ENCODE measurements at places on chromosomes 7 and 10.

GRCh38 chr7:75892634-75893272 lies 13.9 kb downstream of the RHBDD2 start:
- DNase-seq = no peak

DNA sequence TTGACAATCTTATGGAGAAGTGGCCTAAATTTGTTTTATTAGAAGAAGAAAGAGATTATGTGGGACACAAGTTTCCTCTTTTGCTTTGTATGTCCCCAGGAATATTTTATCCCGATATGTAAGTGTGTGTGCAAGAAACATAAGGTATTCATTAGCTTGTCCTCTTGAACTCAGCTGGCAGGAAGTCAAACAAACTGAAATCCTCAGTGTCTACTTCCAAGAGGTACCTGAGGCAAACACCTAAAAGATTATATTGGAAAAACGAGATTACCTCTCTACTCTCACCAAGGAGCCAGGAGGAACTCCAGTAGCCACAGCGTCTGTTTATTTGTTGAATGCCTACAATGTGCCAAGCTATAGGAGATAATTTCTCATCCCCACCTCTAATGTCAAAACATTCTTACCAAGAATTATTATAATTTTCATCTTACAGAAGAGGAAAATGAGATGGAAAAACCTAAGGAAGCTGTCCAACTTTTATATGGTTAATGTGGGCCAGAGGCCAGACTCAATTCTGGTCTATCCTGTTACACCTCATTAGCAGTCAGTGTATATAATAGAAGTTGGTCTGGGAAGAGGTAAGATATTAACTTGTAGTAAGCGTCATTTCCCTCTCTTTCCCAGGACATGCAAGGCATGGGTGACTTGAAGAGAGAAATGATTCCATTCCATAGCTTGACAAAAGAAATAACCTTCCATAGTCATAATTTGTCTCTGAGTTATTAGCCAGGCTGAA lies 692.7 kb downstream of the MAGI2 start:
- DNase-seq = no peak

GRCh38 chr10:125092564-125093031 lies 67.8 kb downstream of the CTBP2 start:
- DNase-seq = no peak

DNA sequence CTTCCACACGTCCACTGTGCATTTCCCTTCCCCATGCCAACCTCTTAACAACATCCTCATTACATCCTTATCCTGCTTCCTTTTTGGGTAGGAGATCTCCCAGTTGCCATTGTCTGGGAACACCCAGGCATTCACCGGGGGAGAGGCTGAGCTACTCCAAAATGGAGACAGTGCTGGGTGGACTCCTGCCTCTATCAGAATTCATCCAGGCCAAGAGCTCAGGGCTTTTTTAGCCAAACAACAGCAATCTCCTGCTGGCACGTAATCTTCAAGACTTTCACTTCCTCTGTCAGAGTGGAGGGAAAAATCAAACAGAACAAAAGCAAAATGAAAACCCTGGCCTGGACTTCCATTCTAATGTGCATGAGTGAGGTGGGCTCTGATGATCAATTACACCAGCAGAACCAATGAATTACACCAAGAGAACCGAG lies 245.0 kb downstream of the PRPF18 start:
- DNase-seq = no peak

GRCh38 chr7:36291387-36292316 lies 98.0 kb upstream of the ANLN start:
- peak; percentile 94 for DNase-seq

- DNase-seq = no peak
Measured at GRCh38 chr7:754531-755412, 27.7 kb upstream of the PRKAR1B start.

DNA sequence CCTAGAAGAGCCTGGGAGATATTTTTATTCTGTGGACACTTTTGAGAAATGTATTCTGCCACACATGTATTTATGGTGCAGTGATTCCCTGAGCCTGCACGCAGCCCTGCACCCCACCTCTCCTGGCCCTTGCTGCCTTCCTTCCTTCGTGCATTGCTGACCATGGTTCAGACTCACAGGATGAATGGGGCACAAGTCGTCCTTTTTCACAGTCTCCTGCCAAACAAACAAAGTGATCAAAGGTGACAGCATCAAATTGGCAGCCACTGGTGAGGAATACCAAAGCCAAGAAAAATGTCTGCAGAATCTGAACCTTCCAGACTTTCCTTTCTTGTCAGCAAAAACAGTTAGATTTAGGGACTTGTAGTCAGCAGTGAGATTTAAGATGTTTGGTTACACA lies 215.0 kb downstream of the ACTR3B start:
- no peak for DNase-seq

DNA sequence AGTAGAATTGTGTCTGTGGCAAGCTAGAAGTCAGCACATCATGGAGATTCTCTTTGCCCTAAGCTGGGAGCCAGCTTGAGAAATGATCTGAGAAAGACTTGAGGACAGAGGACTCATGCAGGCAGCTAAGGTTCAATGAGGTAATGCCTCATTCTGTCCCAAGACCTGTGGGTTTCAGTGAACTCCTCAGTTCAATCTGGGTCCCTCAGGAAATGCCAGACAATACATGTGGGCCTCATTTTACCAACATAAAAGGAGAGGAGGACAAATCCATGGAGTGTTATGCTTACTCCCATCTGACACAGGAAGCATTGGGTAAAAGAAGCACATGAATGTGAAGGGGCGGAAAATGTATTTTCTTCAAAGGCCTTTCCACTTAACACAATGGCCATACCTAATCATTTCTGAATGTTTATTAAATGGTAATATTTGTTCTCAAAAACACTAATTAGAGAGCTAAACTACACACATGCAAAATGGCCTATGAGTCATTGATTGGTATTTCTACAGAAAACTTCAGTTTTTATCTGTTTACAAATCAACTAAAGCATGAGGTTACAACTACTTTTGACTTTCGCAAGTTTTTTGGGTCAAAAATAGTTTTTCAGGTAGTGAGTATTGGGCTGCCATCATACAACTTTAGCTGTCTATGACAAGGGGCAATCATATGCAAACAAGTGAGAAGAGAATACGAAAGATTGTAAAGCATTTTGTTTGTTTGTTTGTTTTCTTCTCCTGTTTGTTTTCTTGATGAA lies 205.3 kb downstream of the CHRM2 start:
- no peak for DNase-seq

DNA sequence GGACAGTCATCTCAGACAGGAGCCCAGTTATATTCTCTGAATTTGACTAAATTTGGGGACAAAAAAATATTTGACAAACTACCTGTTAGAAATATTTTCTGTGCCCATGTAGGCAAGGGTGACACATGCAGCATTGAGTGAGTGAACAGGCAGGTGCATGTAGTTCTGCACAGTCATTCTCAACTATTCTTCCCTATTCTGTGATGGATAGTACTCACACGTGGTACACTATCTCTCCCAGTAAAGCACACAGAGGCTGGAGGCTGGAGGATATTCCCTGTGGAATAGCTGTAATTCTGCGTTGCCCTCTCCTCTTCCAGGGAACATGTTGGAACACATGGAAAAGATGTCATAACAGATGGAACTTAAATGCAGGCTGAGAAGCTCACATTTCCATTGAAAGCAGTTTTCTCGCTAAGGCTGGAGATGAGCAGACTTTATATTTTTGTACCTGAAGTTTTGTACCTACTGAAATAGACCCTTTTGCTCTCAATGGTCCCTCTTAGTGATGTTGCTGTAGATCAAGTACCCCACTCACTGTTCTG lies 75.0 kb downstream of the GPR141 start:
- no peak for DNase-seq

DNA sequence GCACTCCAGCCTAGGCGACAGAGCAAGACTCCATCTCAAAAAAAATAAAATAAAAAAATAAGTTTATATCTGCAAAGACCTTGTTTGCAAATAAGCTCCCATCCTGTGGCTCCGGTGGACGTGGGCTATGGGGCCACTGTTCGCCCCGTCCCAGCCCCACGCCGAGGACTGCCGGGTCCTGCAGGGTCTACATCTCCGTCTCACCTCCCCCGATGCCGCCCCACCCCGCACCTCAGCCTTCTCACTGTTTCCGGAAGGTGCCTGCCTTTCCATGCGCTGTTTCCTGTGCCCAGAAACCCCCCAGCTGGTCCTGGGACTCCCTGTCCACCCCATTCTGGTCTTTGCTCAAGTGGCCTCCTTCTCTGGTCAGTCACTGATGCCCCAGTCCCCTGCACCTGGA lies 5.0 kb upstream of the INTS1 start:
- no peak for DNase-seq

DNA sequence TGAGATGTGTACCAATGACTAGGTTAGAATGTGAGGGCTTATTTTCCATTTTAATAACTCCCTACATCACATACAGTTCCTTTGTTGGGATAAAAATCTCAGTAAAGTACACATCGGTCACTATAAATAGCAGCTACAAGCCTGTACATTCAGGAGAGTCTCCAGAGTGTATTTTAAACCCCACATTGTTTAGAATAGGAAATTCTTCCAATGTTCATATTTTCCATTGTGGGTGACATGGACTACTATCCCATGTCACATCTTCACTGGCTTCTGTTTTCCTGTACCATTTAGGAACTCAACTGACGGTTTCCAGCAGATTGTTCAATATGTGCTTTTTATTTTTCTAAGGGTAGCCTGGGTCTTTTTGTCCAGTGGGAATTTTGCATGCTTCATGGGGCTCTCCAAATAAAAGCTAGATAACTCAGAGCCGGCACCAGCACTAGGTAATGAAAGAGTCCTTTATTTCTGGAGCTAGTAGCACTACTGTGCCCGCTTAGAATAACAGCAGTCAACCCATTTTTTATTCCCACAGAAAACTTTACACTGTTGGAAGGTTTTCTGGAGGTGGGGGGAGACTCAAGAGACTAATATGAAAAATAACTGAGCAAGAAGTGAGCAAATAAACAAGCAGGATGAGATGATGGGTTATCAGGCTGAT lies 100.5 kb downstream of the CALD1 start:
- DNase-seq = no peak

DNA sequence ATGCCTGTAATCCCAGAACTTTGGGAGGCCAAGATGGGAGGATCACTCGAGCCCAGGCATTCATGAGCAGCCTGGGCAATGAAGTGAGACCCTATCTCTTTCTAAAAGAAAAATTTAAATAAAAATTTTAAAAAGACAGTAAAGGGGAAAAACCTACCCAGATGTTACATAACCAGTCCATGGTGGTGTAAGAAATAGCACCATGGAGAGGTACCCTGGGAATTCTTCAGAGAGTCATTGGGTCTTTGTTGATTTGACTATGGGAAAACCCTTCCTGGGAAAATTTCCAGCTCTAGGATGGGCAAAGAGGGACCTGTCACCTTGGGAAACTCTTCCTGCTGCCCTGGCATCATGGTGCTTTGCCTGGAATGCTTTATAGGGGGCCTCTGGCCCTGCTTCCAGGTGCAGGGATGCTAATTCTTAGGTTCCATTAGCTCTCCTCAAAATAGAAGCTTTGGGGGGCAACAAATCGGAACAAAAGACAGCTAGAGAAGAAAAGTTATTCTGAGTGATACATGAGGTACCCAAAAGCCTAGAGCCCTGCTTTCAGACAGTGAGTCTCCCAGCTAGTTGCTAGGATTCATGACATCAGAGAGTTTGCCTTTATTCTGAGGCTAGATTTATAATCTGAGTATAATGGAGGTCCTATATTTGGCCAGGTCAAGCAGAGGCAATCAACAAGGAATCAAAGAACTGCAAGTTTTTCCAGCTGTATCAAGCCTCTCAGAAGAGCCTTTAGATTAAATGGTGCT lies 10.1 kb downstream of the CCDC136 start:
- DNase-seq = no peak

GRCh38 chr7:104153287-104153686 lies 54.5 kb downstream of the ORC5 start:
- no peak for DNase-seq

- no peak for DNase-seq
Measured at GRCh38 chr10:47076949-47077361, 165.7 kb downstream of the PTPN20 start.

- DNase-seq = peak; percentile 31
Measured at GRCh38 chr7:154744256-154744860, 258.6 kb downstream of the PAXIP1 start.

DNA sequence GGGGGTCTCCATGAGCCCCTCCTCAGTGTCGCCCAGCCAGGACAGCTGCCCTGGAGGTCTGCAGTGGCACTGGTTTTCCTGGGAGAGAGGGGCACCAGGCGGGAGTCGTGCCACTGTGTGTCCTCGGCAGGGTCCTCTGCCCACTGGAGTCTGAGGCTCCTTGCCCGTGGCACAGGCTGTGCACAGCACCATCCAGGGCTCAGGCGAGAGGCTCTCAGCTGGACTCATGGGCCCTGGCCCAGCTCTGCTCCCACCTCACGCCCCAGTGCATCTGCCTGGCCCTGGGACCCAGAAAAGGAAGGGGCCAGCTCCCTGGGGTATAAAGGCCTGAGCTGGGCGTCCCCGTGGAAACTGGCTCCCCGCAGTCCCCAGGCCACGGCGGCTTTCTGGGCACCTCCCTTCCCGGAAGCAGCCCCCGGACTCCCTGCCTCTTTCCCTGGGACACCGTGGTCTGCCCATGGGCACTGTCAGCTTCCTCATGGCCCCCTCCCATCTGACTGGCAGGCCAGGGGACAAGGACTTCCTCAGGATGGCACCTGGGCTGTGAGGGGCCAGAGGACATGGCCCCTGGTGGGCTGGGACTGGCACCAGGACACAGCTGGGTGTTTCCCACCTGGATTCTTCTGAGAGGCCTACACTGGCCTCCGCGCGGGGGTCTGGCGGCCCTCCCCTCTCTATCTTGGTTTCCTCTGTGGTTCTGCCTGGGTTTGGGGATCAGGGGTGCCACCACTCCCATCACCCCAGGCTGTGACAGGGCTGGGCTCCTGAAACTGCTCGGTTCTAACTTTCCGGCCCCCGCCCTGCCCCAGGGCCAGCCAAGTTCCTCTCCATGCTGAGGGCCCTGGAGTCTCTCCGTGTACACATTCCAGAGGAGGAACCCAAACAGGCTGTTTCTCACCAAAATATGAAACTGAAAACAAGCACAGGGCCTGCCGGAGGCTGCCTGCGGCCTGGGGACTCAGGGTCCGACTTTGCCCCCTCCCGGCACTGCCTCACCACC lies 5.5 kb downstream of the FOXL3 start:
- DNase-seq = no peak

GRCh38 chr7:150939052-150939451 lies 39.1 kb downstream of the KCNH2 start:
- DNase-seq = no peak

GRCh38 chr7:128877756-128878120 lies 15.1 kb downstream of the ATP6V1F start:
- DNase-seq = no peak

DNA sequence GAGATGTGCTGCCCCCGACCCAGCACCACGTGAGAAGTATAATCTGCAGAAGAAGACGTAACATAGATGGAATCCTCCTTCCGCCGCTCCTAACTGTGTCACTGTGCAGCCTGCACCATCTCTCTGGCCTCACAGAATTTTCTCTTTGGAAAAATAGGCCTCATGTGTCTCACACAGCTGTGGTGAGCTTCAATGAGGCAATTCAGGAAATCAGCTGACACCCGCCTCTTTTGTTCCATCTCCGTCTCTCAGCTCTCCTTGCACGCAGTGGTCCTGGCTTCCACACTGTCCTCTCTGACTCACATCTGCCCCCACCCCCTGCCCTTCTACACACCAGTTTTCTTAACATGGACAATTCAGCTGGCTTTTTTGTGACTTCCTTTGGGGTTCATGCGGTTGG lies 7.2 kb downstream of the C10orf90 start:
- DNase-seq = no peak
